ENCODE measurements at places on chromosomes 7 and 10. TPM values are rescaled to one million over a fixed set of nuclear protein-coding genes. Genes with fewer than 3 reads are reported as not detected.

Gene TWIST1
- total RNA-seq = 7.2 TPM

Gene GNAT3
- not detected for total RNA-seq

Gene CTTNBP2
- 13.8 TPM for total RNA-seq

Gene ASB10
- not detected for total RNA-seq

Gene SERPINE1
- 7.4 TPM for total RNA-seq

Gene NUPR2
- 5.2 TPM for total RNA-seq

Gene ARHGAP22
- 2.6 TPM for total RNA-seq

Gene LDB1
- total RNA-seq = 29.6 TPM

Data from breast epithelium (tissue), 4 donors.